Glutamatergic neuron (in vitro differentiated cells): ENCODE measurements at places on chromosomes 5 and 9. TPM values are rescaled to one million over a fixed set of nuclear protein-coding genes. Genes with fewer than 3 reads are reported as not detected.

FST gene
- total RNA-seq = 0.98 TPM

SURF1 gene
- total RNA-seq = 56.1 TPM

WDR38 gene
- total RNA-seq = not detected

SURF6 gene
- total RNA-seq = 15.0 TPM

PCDHB4 gene
- 7.8 TPM for total RNA-seq

ANXA2R gene
- total RNA-seq = 1.6 TPM

SLC25A2 gene
- total RNA-seq = 1.9 TPM

TAF11L9 gene
- total RNA-seq = 0.83 TPM

ANKRD18B gene
- 5.0 TPM for total RNA-seq

ACTBL2 gene
- total RNA-seq = not detected

NR6A1 gene
- total RNA-seq = 51.0 TPM

GFRA3 gene
- 1.1 TPM for total RNA-seq

ORM1 gene
- total RNA-seq = not detected

BAAT gene
- 0.54 TPM for total RNA-seq

WNT8A gene
- total RNA-seq = not detected

GM2A gene
- total RNA-seq = 13.7 TPM

SPOCK1 gene
- 25.4 TPM for total RNA-seq
